Stimulated activated CD4-positive, alpha-beta T cell treated with anti-CD3 and anti-CD28 coated beads, Interleukin-2, amount 100 ng/mL, for 24 hours (primary cell): ENCODE measurements at places on chromosomes 16 and 17.
A peak's percentile ranks its signal among the peaks of the same experiment; 100 is the strongest.

- no peak for DNase-seq
These were observed 9.7 kb downstream of the C16orf54 start for GRCh38 chr16:29736112-29736511.

DNA sequence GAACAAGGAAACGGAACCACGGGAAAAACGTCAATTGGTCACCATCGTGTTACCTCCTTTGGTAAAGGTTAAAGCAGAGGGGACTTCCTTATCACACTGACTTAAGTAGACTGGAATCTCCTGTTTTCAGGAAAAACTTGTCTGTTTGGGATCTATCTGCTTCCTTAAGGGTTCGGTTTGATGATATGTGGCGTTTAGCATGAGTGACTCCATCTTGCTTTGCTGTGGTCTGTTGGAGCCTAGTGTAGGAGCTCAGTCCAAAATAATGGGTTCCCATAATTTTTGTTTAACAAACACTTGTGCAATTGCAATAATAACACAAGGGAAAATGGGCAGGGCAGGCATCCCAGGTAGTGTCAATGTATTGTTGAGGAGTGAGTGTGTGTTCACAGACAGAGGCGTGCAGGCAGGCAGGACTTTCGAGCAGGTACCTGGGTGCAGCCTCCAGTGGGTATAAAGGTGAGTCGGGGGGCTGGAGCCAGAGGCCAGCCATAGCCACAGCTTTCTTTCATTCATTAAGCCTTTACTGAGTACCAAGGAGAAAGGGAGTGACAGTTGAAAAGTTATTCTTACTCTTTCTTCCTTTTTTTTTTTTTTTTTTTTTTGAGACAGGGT is 4.3 kb upstream of the ENGASE start:
- no peak for DNase-seq

DNA sequence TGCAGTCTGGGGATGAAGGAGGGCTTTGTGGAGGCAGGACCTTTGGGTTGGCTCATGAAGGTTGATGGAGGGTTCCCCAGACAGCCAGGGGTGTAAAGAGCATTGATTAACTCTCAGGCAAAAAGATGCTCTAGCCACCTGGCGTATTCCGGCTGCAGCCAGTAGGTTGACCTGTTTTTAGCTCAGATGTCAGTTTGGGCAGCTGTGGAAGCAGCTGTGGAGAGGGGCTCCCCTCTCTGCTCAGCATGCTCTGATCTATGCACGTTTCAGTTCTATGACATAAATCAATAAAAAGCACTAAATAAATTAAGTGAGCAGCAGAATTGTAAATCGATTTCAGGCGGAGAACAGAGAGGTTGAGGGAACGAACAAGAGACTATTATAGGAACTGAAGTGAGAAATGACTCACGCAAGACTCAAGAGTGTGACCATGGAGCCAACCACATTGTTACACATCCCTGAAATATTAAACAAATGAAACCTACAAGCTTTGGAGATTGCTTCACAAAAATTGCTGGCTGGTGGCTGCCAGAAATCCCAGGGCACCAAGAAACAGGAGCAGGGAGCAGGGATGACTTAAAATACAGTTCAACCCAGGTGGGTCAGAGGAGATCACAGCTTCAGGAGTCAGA is 111.9 kb downstream of the GSG1L start:
- DNase-seq, result no peak

DNA sequence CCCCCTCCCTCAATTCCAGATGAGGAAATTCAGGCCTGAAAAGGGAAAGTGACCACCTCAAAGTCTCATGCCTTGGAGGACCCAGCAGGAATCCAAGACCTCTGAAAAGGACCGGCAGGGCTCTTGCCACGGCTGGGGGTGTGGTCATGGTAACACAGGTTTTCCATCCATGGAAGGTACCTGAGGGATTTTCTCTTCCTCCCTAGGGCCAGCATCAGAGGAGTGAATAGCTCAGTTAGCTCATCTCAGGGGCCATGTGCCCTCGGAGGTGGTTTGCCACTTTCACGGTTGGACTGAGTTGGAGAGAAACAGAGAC is 1.3 kb downstream of the CIITA start:
- DNase-seq, result no peak

DNA sequence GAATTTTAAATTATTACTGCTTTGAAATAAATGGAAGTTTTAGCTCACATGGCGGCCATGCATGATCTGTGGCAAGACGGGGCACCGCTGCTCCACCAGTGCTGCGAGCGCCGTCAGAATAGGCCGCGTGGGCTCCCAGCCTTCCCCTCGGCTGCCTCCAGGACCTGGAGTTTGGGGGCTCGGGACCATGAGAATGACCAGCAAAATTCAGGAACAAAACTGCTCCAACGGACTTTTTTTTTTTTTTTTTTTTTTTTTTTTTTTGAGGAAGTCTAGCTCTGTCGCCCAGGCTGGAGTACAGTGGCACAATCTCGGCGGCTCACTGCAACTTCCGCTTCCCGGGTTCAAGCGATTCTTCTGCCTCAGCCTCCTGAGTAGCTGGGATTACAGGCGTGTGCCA is 38.3 kb upstream of the AKAP1 start:
- no peak for DNase-seq

GRCh38 chr16:12661656-12662172 is 142.0 kb downstream of the CPPED1 start:
- DNase-seq, result peak; percentile 22

- no peak for DNase-seq
These were observed 75.5 kb upstream of the MED9 start for GRCh38 chr17:17401271-17401781.

DNA sequence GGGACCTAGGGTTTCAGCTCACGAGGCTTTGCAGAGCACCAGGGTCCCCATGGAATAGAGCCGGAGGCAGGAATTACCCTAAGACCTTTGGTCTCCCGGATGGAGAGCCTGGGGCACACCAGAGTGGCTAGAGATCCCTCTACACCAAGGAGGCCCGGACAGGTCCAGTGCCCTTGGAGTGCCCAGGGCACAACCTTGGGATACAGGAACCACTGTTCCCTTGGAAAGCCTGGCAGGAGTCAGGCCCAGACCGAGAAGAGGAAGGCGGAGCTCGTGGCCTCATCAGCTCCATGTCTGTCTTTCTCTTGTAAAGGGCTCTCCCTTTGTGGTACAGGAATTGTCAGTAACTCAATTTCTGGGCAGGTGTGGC is 3.8 kb upstream of the DBNDD1 start:
- no peak for DNase-seq

DNA sequence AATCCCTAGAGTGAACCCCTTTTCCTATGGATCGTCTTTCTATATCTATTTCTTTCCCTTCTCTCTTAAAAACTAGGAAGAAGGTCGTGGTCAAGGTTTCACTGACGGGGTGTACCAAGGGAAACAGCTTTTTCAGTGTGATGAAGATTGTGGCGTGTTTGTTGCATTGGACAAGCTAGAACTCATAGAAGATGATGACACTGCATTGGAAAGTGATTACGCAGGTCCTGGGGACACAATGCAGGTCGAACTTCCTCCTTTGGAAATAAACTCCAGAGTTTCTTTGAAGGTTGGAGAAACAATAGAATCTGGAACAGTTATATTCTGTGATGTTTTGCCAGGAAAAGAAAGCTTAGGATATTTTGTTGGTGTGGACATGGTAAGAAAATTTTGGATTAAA is 9.6 kb downstream of the CYLD start:
- no peak for DNase-seq

DNA sequence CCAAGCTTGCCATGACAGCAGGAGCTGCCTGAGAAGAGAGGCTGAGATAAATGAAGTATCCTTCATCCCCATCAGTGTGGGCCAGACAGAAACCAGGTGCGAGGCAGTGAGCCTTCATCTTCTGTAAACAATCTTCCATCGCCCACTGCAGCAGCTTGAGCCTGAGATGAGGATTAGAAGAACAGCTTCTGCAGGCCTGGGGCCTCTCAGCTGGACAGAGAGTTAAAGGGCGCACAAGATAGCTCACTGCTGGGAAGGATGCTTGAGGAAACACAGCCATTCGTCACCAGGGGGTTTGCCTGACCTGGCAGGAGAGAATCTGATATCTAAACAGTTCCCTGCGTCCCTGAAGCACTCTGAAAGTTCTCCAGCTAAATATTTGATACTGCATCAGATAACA is 27.1 kb downstream of the HOXB1 start:
- no peak for DNase-seq

GRCh38 chr17:3962217-3962964 is 1.8 kb downstream of the ATP2A3 start:
- DNase-seq, result no peak

DNA sequence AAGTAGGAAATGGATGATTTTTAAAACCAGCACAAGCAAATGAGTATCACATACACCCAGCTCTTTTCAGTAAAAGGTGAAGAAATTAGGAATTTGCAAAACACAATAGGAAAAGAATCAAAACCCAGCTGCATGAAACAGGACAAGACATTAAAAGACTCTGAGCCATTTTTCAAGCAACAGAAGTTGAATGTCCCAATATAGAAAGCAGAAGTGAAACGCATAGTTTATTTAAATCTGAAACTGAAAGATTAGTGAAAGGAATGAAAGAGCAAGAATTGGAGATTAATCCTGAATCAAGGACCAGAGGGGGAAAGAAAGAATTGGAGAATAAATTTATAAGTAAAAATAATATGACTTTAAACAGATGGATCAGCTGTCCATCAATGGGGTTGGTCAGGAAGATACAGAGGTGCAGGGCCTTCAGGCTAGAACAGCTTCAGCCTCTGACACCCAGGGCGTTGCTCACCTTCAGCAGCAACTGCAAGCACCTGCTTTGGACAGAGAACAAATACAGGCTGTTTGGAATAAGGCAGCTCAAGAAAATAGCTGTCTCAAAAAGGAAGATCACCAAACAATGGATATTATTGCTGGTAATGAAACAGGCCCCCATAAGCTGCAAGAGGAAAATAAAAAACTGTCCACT is 3.9 kb upstream of the ARHGAP17 start:
- no peak for DNase-seq

- peak; percentile 71 for DNase-seq
These were observed 24.3 kb upstream of the KRT20 start for GRCh38 chr17:40909351-40909750.

GRCh38 chr16:2484898-2485508 is 10.1 kb downstream of the TBC1D24 start:
- no peak for DNase-seq

DNA sequence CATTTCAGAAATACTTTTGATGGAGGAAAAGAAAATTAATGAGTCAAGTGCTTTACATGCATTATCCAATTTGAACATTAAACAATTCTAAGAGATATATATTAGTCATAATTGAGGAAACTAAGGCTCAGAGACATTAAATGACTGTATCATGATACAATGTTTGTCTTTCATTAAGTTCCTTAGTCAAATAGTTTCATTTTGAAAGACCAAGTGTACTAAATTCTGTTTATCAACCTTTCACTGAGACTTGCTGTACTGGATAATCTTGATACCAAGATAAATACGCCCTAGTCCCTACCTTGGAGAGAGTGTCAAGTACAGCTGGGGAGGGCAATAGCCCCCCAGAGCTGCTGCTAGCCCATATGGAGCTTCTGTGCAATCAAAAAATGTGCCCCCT is 24.2 kb downstream of the TOM1L2 start:
- no peak for DNase-seq

GRCh38 chr17:80191192-80191591 is 21.4 kb downstream of the CARD14 start:
- no peak for DNase-seq

- DNase-seq, result no peak
These were observed 33.1 kb upstream of the LGALS9 start for GRCh38 chr17:27597783-27598320.

DNA sequence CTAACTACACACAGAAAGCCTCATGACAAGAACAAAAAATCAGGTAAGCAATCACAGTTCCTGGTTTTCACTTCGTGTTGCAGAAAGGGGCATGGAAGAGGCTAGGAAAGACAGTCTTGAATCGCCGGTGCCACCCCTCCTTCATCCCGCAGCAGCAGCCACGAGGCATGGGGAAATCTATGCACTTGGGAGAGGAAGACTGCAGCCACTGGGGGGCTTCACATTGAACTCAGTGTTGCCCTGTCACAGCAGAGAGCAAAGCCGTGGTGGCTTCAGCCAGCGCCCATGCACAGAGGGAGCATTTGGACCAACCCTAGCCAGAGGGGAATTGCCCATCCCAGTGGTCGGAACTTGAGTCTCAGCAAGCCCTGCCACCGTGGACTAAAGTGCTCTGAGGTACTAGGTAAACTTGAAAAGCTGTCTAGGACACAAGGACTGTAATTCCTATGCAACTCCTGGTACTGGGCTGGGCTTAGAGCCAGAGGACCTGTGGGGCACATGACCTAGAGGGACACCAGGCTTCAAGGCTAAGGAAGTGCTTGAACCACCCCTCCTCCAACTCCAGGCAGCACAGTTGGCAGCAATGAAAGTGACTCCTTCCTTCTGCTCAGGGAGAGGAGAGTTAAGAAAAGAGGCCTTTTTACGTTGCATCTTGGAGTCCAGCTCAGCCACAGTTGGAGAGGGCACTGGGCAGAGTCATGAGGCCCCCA is 35.2 kb upstream of the ATP2C2 start:
- DNase-seq, result no peak
